Right ventricle myocardium inferior (tissue), 1 donor: ENCODE measurements at places on chromosomes 5 and 9. TPM values are rescaled to one million over a fixed set of nuclear protein-coding genes. Genes with fewer than 3 reads are reported as not detected.

DNA sequence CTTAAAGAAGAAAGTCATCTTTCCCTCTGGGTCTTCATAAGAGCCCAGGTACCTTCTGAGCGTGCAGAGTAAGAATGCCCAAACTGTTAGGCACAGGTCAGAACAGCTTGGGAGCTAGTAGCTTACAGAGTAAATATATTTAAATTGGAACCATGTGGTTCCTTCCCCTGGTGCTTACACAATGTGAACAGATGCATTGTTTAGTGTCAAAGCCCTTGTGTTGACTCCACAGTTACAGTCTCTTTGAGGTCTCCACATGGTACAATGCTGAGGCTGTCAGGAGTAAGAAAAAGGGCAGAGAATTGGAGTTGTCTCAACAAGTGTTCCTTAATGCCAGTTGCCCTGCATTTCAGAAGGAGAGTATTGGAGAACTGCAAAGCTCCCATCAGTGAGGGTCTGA, 188.5 kb downstream of the PAPPA start:
- no peak for DNase-seq

GRCh38 chr5:73793911-73794310, 167.9 kb downstream of the ARHGEF28 start:
- DNase-seq, result no peak

DNA sequence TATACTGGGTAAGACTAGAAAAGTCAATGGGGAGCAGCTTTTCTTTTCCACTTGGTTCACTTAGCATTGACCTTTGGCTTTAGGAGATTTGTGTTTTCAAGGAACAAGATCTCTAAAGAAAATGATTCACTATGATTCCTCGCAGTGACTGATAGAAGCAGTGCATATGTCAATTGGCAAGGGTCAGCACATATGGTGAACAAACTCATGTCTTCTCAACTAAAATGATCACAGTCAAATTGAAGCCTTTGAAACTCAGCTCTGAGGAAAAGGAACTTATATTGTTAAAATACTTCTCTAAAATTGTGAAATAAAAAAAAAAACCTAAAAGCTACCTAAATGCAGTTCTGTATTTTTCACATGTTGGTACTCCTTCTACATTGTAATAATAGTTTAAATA, 43.2 kb upstream of the IL7R start:
- no peak for DNase-seq

GRCh38 chr5:177494346-177495195, 2.8 kb downstream of the PDLIM7 start:
- peak; percentile 76 for DNase-seq

GRCh38 chr5:172820046-172820767, 13.8 kb upstream of the ERGIC1 start:
- no peak for DNase-seq

- no peak for DNase-seq
Observed at GRCh38 chr5:169590602-169591001, 7.0 kb downstream of the SPDL1 start.

DNA sequence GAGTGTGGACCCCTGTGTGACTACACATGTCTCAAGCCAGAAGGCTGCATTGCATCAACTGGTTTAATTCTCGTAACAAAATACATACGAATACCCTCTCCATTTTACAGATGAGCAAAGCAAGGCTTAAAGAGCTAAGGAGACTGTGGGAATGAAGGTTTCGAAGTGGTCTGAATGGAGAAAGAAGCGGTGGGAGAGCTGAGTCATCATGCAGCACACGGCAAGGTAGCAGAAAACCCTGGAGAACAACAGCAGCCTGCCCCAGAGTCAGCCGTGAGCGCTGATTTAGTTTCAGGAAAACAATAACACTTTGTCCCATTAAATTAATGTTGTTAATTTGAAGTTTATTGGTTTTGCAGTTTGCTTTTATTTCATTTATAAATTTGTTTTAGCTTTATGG, 223.8 kb downstream of the HSPA4 start:
- DNase-seq, result no peak

GLDC gene
- total RNA-seq, result not detected

ZMAT2 gene
- 35.1 TPM for total RNA-seq
